Glomerular endothelial cell (primary cell): ENCODE measurements at places on chromosomes 4 and X.
A peak's percentile ranks its signal among the peaks of the same experiment; 100 is the strongest.

- DNase-seq, result peak; percentile 54
Measured at GRCh38 chrX:96906741-96907140, 23.0 kb downstream of the RPA4 start.

GRCh38 chr4:122747883-122748282, 15.4 kb downstream of the BBS12 start:
- DNase-seq, result no peak

GRCh38 chrX:123324625-123325024, 140.5 kb downstream of the GRIA3 start:
- DNase-seq, result no peak

GRCh38 chr4:8046925-8047541, 107.4 kb upstream of the AFAP1 start:
- no peak for DNase-seq

DNA sequence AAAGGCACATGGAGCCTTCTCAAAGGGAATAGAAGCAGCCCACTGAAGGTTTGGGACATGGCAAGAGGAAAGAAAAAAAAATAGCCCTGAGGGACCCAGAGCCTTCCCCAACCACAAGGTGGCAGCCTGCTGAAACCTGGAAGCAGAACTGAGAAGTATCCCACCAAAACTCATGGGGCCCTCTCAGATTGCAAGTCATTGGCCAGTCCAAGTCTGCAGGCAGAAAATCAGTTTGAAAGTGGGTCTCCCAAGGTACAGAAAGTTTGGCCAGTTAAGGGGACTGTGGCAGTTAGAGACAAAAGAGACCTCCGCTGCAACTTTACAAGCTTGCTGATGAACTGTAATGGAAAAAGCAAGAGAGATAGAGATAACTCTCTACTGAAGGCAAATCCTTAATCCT, 155.8 kb downstream of the ANTXR2 start:
- peak; percentile 31 for DNase-seq

DNA sequence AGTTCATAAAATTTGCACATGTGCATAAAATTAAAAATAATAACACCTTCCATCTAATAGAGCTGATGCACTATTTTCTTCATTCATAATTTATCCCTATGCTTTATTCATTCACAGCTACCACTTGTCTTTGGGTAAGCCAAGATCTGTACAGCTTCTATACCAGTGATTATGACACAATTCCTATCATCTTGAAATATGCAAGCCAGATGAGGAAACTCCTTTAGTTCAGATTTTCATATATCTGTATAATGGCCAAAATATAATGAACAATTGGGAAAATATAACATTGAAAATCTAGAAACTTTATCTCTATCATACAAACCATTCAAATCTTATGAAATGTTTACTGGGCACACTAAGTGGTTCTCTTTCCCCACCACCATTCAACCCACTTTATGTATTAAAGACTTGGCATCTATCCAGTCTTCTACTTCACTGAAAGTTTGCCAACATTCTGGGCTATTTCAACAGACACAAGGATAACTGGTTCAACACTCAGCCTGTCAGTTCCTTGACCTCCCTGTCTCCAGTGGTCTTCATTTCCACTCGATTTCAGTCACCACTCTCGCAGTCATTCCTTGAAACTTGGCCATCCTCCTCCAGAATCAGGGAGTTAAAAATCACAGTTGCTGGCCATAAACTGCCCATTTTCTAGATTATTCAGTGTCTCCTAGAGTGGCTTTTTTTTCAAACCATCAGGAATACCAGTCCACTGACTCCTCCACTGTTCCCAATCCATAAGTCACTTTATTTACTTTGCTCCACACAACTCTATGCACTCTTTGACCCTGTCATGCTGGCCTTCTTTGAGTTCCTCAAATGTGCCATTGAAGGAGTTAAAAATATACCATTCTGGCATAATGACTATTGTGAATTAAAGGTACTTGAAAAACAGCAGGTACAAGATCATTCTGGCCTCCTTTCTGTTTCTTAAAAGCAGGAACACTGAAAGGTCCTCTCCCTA, 85.5 kb downstream of the CAMK2D start:
- DNase-seq, result no peak

GRCh38 chrX:124229374-124229773, 103.1 kb upstream of the TEX13D start:
- no peak for DNase-seq
